ENCODE measurements at places on chromosomes 11 and 22. TPM values are rescaled to one million over a fixed set of nuclear protein-coding genes. Genes with fewer than 3 reads are reported as not detected.

DNA sequence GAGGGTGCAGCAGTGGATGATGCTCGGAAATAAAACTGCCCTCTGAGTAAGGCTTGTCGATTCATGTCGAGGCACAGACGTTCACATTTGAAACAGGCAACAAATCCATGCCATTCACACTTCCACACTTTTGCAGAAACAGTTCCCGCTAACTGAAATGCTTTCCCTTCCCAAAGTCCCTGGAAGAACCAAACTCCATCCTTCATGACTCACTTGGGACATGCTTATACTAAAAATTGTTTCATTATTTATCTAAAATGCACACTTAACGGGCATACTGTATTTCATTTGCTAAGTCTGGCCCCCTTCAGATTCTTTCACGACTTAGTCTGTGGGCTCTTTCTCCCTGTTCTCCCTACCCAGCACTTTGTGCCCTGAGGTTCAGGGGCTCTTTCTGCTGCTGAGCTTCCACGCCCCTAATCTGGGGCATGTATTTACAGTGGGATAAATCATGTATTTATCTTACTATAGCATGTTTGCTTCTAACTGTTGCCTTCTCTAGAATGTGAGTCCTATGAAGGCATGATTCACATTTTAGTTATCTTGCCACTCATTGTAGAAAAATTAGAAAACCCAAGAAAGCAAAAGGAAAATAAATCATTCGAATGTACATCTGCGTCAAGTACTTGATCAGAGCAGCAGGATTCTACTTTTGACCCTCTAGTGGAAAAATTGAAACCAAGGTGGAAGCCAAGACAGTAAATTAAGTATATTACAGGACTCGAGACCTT is 12.5 kb downstream of the SCGB1A1 start:
- no peak for DNase-seq

GRCh38 chr11:12110714-12111548 is 541 bp downstream of the MICAL2 start:
- DNase-seq = no peak

DNA sequence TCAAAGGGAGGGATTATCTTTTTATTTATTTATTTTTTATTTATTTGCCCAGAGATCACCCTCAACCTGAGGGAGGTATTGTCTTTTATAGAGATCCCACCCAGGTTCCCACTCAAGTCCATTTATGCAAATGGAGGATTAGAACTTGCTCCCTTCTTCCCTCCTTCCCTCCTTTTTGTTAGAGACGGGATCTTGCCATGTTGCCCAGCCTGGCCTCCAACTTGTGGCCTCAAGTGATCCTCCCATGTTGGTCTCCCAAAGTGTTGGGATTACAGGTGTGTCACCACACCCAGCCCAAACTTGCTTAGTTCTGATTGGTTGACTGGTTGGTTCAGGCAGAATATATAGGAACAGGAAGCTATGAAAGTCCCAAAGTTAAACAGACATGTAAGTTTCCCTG is 51.9 kb downstream of the HIPK3 start:
- no peak for DNase-seq

DNA sequence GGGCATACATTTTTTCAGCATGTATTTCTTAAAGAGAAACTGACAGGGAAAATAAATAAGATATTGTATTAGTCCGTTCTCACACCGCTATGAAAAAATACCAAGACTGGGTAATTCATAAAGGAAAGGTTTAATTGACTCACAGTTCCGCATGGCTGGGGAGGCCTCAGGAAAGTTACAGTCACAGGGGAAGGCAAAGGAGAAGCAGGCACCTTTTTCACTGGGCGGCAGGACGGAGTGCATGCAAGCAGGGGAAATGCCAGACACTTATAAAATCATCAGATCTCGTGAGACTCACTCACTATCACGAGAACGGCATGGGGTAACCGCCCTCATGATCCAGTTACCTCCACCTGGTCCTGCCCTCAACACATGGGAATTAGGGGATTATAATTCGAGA is 44.2 kb downstream of the PPFIA1 start:
- no peak for DNase-seq

GRCh38 chr11:97516688-97517087 is 1126.9 kb downstream of the JRKL start:
- no peak for DNase-seq

- DNase-seq = no peak
Observed at GRCh38 chr11:13761716-13762115, 93.2 kb downstream of the FAR1 start.

DNA sequence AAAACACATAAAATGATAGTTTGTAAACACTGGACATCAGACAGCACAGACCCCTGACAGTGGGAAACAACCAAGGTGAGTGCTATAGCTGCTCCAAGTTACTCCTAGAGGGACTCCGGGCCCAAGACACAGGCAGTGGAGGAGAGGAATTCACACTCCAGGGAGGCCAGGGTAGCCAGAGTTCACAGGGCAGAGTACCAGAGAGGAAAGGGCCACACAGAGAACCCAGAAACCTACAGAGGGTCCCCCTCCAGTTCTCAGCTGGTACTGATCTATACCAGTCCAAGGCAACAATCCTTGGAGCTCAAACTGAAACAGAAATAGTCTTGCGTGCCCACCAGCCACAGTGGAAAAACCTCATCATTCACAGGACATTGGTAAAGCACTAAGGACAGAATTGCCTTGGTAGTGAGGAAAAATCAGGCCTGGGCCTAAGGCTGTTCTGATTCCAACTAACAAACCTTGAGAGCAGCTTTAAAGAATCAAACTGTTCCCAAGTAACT is 7.6 kb downstream of the VPS37C start:
- no peak for DNase-seq

GRCh38 chr11:35859301-35859700 is 84.6 kb upstream of the LDLRAD3 start:
- DNase-seq = no peak

DNA sequence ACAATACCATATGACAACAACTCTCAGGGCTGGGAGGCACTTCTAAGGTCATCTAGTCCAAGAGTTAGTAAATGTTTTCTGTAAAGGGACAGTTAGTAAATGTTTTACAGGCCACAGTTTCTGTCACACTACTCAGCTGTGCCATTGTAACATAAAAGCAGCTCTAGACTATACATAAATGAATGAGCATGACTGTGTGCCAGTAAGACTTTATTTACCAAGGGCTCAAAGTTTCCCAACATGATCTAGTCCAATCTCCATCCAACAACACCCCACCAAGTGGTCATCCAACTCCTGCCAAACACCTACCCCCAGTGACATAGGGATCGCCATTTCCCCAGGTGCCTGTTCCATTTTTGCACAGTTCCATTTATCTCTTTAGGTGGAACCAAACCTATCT is 12.1 kb downstream of the SERGEF start:
- DNase-seq = no peak

Gene GAL3ST1
- 0.32 TPM for total RNA-seq

Gene MUC5AC
- not detected for total RNA-seq

Gene CSNK2A3
- 1.6 TPM for total RNA-seq

Gene STIP1
- 86.0 TPM for total RNA-seq

Gene ZNHIT2
- 5.5 TPM for total RNA-seq

Gene SYCE3
- total RNA-seq = not detected
